ENCODE measurements at places on chromosomes 4 and X.

- no peak for DNase-seq
Measured at GRCh38 chr4:181548873-181549575, 694.2 kb upstream of the TENM3 start.

GRCh38 chr4:26964994-26965393 lies 104.4 kb downstream of the STIM2 start:
- no peak for DNase-seq

- no peak for DNase-seq
Measured at GRCh38 chr4:155353923-155354540, 22.7 kb downstream of the MAP9 start.

- DNase-seq, result no peak
Measured at GRCh38 chr4:26257850-26258249, 63.0 kb upstream of the RBPJ start.

GRCh38 chr4:128606173-128606572 lies 203.3 kb upstream of the JADE1 start:
- no peak for DNase-seq

DNA sequence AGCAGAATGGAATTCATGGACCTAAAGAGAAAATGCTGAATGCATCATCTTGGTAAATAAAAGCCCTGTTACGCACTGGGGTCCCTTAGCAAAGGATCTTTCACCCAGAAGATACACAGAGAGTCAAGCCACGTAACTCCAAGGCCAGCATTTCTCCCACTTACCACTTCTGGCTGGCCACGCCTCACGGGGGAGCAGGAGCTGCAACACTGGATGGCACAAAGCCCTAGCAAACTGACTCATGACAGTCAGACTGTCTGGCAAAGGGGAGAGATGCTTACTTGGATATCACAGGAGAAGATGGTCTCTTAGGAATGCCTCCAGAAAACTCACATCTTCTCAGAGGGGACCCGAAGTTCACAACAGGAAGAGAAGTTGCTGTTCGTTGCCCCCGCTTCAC lies 51.4 kb upstream of the BCLAF3 start:
- no peak for DNase-seq

GRCh38 chr4:39820186-39820585 lies 122.2 kb downstream of the UBE2K start:
- DNase-seq, result no peak

- DNase-seq, result no peak
Measured at GRCh38 chr4:80116516-80116915, 43.5 kb upstream of the ANTXR2 start.

- no peak for DNase-seq
Measured at GRCh38 chr4:36320117-36320896, 38.9 kb downstream of the DTHD1 start.

DNA sequence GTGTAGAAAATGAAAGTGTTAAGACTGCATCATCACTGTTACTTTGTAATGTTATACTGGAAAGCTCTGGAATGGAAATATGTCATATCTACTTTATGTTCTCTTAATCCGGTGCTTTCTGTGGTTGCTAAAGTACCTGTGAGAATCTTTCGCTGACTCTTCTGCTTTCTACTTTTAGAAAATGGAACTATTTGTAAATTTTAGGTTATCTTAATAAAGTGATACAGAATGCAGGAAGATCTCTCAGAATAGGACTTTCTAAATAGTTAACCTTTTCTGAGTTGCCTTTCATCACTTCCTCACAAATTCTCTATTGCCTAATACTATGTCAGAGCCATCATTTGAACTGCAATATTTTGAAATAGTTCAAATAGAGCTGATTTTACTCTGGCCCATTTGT lies 69.3 kb downstream of the BMP2K start:
- DNase-seq, result no peak

GRCh38 chr4:152565333-152565732 lies 29.4 kb upstream of the FBXW7 start:
- no peak for DNase-seq

GRCh38 chr4:85477534-85477933 lies 2.6 kb downstream of the ARHGAP24 start:
- DNase-seq, result no peak

GRCh38 chr4:33357121-33357520 lies 2637.0 kb downstream of the PCDH7 start:
- DNase-seq, result no peak

DNA sequence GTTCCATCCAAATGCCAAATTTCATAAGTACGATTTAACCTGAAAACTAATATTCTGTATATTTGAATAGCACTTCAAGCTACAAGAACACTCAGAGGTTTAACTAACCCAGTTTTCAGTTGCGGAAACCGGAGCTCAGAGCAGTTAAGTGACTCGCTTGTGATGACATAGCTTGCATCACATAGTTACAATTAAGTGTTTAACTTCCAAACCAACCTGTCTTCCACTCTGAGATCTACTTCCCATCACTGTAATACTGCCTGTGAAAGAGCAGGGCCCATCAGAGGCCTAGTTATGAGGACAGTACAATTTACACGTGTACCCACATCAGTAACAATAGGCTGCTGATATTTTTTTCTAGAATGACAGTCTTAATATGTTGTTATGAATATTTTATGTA lies 120.3 kb downstream of the MAD2L1 start:
- DNase-seq, result no peak

- DNase-seq, result no peak
Measured at GRCh38 chr4:38145033-38145678, 185.0 kb downstream of the PTTG2 start.

GRCh38 chr4:159096434-159096833 lies 6.4 kb upstream of the RAPGEF2 start:
- no peak for DNase-seq

DNA sequence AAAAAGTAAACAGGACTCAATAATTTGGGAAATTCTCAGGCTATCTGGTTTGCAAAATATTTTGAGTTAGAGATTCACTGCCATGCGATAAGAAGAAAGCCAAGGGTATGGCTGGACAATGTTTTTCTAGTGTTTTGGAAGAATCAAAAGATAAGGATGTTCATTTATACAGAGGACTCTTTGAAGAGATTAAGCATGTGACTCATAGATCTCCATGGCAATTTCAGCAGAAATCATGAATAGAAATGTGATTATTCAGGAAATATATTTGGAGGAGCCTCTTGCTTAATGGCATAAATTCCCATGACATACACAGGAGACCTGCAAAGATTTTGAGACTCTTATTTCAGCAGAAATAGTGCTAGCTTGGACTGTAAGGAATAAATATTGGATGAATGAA lies 16.7 kb upstream of the FRAS1 start:
- no peak for DNase-seq

DNA sequence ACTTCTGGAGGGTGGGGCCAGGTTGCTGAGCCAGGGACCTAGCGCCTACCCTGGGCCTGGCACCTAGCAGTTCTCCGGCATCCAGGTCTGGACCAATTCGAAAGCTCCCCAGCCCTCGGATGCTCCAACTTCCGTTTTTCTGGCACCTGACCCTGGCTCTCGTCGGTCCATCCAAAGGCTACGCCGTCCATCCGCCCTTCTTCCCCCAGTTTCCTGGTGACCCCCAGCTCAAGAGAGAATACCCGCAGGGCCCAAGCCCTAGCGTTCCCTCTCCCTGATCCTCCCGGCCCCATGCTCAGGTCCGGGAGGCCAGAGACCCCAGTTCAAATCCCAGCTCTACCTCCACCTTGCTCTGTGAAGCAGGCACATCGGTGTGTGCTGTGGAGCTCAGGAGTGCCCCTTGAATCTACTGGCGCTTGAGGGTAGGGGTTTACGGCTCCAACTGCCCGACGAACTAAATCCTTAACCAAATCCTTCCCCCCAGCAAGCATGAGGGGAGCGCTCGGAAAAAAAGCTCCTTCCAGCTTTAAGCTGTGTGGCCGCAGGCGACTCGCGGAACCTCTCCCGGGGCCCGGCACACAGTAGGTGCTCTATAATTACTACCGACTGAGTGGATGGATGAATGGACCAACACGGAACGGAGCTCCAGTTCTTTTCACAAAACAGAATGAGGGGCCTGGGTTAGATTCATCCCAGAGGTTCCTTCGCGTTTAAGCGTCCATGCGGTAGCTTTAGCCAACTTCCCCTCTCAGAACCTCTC lies 1.1 kb downstream of the CRMP1 start:
- no peak for DNase-seq

DNA sequence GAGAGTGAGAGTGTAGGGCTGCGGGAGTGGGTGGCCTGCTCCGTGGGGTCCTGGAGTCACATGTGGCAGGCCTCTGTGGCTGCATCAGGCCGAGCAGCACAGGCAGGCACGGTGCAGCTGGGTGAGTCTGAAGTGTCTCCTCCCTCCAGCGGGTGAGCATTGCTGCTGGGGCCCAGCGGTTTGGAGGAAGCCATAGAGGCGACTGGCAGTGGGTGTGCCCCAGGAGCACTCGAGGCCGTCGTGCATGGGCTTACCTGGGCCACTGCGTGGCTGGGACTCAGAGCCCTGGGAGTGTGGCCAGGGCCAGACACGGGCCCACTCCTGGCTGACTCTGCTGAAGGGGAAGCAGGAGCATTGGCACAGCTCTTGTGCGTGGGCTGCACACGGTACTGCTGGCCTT lies 10.6 kb downstream of the ZNF185 start:
- DNase-seq, result no peak

GRCh38 chr4:88075336-88075735 lies 67.9 kb downstream of the PKD2 start:
- no peak for DNase-seq

DNA sequence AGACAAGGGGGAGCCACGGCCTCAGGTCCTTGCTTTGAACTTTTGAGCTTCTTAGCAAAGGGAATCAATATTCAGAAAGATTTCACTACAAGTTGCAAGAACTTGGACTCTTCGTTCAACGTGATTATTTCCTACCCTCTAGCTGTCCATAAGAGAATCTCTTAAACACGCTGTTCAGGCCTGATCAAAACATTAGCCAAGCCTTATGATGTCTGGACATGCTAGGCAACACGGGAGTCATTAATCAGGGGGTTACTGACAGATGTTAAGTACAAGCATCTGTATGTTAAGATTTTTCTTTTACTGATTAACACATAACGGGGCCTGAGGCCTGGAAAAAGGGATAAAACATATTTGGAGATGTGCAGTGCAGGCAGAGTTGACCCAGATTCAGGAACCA lies 138.9 kb upstream of the IL1RAPL2 start:
- DNase-seq, result no peak

GRCh38 chrX:152038804-152039203 lies 64.3 kb upstream of the GABRE start:
- DNase-seq, result no peak

GRCh38 chrX:19795307-19795706 lies 92.1 kb downstream of the SH3KBP1 start:
- DNase-seq, result no peak

- DNase-seq, result no peak
Measured at GRCh38 chr4:34492414-34492813, 1751.9 kb downstream of the ARAP2 start.

DNA sequence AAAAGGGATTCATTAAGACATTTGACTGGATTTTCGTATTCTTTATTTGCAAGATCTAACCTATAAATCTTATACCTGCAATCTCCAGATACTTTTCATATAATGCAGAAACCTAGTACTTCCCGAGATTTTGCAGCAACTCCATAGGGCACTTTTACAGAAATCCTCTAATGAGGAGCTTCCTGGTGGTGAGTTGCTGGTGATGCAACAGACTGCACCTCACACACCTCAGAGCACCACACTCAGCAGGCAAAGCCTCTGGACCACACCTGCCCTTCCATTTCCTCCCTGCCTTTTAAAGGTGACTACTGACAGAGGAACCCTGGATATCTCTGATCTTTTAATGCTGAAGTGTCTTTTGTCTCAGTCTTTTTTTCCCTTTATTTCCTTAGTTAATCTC lies 289.4 kb downstream of the TRAM1L1 start:
- DNase-seq, result no peak

- no peak for DNase-seq
Measured at GRCh38 chr4:52107745-52108144, 56.6 kb downstream of the SPATA18 start.

GRCh38 chr4:67103001-67103747 lies 442.1 kb downstream of the CENPC start:
- no peak for DNase-seq

DNA sequence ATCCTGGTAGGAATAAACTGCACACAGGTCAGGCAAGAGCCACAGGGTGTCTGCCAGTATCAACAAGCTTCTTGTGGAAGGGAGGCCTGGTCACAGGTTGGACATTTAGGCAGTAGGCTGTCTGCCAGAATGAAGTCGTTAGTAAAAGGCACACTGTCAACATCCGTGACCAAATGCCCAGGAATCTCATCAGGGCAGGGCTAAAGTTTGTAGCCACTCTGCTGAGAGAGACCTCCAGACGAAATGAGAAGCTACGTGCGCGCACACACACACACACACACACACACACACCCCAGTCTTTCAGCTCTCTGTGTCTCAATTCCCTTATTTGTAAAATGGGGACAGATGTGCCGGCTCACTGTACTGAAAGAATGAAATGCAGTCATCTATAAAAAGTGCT lies 408.7 kb upstream of the ZFP42 start:
- DNase-seq, result no peak

DNA sequence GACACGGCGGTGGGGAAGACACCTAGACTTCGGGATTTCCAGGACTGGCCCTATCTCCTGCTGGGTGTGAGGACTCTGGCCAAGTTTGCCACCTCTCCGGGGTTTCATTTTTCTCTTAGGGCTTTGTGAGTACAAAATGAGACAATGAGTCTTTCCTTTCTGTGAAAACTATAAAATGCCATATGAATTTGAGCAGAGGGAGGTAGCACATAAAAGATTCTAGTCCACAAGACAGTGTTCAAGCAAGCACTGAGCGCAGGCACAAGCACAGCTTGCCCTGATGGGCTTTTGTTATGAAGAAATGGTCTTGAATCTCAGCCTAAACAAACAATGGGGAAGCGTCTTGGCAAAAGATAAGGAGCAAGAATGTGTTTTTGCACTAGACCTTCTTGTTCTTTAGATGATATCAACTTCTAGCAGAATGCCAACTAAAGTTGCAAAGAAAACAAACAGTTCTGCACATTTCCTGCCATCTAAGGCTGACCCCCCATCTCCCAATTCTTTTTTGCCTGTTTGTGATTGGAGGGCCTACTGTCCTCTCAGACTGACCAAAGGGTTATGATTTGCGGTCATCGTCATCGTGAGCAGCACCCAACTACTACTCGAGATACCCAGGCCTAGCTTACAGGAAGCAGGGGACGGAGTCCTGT lies 73.0 kb upstream of the ZNF518B start:
- no peak for DNase-seq

GRCh38 chr4:153824501-153824900 lies 35.6 kb upstream of the SFRP2 start:
- DNase-seq, result no peak

DNA sequence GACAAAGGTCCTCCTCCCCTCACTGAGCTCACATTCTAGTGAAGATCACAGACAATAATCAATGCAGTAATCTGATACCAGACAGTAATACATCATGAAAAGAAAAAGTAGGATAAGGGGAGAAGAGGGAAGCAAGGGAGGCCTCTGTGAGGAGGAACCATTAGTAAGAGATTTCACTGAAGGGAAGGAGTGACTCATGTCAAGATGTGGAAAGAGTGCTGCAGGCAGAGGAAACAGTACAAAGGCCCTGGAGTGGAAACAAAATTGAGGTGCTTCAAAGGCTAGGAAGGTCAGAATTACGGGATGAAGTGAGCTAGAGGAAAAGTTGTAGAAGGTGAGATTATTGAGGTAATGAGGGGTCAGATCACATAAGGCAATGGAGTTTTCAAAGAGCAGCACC lies 38.1 kb downstream of the LAMTOR3 start:
- no peak for DNase-seq

GRCh38 chr4:37453281-37453998 lies 208.9 kb downstream of the NWD2 start:
- DNase-seq, result peak; percentile 8

GRCh38 chr4:75985116-75985515 lies 5.6 kb downstream of the SDAD1 start:
- no peak for DNase-seq

All from stimulated activated CD8-positive, alpha-beta memory T cell treated with anti-CD3 and anti-CD28 coated beads, Interleukin-12 subunit alpha, Interleukin-12 subunit beta, amount 100 ng/mL, for 1 hour (primary cell).